ENCODE measurements at places on chromosomes 2 and 18.

- DNase-seq, result no peak
Measured at GRCh38 chr18:68499141-68499540, 215.8 kb downstream of the TMX3 start.

GRCh38 chr2:196268025-196268424 lies 96.6 kb upstream of the STK17B start:
- no peak for DNase-seq

DNA sequence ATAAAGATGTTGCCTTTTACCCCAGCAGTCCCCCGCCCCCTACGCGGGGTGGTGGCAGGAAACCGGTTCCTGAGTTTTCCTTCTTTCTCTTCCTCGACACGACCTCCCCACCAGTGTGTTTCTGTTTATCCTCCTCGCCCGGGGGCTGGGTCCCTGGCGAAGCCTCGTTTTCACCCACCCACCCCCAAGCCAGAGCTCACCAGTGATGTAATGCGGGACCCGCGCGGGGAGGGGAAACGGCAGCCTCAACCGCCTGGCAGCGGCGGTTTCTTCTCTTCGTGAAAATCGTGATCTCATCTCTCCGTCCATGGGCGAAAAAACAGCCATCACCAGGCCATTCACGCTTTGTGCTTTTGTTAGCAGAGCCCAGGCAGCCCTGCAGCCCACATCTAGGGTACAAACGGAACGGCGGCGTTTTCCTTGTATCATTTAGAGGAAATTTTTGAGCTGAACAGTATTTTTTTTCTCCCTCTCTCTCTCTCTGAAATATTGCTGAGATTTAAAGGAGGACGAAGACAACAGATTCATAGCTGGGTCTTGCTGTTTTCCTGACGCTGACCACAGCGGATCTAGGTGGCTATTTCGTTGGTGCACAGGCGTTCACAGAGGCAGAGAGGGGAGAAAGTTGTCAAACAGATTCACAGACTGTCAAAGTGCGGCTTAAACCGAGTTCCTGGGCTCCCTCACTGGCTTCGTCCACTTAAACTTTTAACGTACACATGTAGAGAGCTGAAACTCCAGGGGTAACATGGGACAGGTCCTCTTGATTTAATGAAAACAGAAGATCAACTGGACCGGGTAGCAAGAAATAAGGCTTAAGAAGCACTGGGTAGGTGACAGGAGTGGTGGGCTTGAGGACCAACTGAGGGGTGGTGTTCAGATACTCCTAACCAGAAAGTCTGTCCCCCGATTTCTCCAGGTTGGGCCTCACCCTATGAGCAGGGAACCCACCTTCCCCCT lies 21.9 kb upstream of the PAX3 start:
- no peak for DNase-seq

DNA sequence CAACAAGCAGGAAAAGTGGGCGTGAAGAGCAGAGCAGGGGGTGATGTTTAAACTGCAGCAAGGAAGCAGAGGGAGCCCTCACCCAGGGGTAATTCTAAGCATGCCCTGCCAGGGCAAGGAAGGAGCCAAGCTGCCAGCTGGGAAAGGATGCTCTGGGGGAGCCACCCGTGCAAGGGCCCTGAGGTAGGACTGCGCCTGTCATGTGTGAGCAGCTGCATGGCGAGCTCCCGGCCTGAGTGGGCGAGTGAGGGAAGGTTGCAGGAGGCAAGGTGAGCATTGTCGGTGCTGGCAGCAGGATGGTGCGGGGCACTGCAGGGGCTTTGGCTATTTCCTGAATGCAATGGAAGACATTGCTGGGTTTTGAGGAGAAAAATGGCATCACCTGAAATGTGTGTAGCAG lies 107.2 kb downstream of the COPS8 start:
- no peak for DNase-seq

GRCh38 chr2:25304321-25304720 lies 37.4 kb downstream of the DNMT3A start:
- no peak for DNase-seq

GRCh38 chr2:122378521-122378920 lies 623.1 kb downstream of the TSN start:
- no peak for DNase-seq

GRCh38 chr18:3115447-3116030 lies 102.6 kb upstream of the LPIN2 start:
- no peak for DNase-seq

- DNase-seq, result no peak
Measured at GRCh38 chr2:109423556-109424359, 190.0 kb downstream of the SEPTIN10 start.

DNA sequence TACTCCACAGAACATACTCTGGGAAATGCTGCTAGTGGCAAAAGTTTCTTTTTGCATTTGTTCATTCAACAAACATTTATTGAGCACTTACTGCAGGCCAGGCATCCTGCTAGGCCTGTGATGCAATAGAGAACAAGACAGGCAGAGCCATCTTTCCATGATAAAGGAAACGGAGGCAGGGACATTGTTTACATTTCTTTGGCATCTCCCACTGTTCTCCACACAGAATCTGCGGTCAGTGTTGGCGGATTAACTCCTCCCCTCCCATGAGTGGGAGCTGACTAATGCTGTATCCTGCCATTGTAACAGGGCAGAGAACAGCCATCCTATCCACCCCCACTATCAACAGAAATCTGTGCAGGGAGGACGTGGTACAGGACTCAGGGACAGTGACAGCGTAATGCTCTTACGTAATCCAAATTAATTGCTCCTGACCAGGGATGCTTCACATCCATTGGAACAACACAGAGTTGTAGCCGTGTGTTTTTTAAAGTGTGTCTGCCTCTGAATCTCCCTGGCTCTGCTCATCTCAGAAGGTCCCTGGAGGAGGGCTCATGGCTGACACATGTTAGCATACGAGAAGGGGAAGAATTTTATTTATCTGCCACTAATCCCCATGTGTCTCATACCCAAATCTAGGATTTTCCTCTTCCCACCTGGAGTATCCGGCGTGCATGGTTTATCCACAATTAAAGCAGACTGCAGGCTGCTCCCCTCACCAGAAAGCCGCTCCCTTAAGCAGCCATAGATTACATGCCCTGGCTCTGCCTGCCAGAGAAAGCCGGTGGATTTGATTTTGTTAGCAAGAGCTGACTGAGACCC lies 32.3 kb downstream of the STEAP3 start:
- no peak for DNase-seq

GRCh38 chr2:108619925-108620620 lies 85.8 kb downstream of the LIMS1 start:
- no peak for DNase-seq

GRCh38 chr2:206718296-206718695 lies at the start of gene DYTN:
TSS of gene DYTN (minus strand) at chr2:206718396. CDS start at chr2:206718279, 117 bp downstream.
- no peak for DNase-seq

GRCh38 chr2:217316743-217317142 lies 456.9 kb upstream of the TNP1 start:
- DNase-seq, result no peak

- no peak for DNase-seq
Measured at GRCh38 chr2:224716201-224716600, at the start of gene CCDC195. TSS of gene CCDC195 (minus strand) at chr2:224716365. CDS start at chr2:224716365, 0 bp downstream.

DNA sequence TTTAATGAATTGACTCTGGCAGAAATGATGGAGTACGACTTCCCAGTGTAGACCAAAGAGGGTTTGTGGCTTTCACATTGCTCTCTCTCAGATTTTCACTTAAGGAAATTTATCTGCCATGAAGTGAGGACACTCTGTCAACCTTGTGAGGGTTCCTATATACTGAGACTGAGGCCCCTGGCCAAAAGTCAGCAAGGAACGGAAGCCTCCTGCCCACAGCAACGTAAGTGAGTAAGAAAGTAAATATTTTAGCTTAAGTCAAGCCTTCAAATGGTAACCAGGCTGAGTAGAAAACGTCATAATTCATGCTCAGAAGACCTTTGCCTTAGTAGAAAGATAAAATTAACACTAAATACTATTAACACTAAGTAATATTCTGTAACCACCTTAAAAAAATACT lies 1080.5 kb upstream of the ACVR2A start:
- DNase-seq, result no peak

DNA sequence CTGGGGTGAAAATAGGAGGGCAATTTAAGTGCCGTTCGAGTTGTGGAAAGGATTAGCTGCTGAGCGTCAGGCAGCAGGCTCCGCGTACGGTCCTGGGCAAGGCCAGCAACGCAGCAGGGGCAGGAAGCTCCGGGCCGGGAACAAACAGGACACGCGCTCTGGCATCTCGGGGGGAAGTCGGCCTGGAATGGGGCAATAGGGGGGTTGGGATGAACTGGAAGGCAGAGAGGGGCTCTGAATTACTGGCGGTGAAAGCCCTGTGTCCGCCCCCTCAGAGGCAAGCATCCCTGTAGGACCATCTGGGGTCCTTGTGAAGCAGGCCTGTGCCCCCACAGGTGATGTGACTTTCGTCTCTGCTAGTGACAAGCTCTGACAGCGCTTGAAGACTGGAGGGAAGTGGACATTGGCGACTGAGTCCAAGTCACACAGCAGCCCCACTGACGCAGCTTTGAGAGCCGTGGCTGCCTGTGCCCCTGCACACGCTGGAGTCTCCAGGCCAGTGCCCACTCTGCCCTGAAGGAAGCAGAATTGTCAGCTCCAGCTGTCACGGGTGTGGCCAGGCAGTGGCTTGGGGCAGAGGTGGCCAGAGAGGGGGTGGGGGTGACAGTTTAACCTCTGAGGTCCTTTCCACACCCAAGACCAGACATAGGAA lies 22.3 kb downstream of the GPR35 start:
- DNase-seq, result no peak

- DNase-seq, result no peak
Measured at GRCh38 chr2:191892391-191892790, 45.5 kb upstream of the CAVIN2 start.

- DNase-seq, result no peak
Measured at GRCh38 chr2:144084114-144084661, 435.7 kb downstream of the ZEB2 start.

DNA sequence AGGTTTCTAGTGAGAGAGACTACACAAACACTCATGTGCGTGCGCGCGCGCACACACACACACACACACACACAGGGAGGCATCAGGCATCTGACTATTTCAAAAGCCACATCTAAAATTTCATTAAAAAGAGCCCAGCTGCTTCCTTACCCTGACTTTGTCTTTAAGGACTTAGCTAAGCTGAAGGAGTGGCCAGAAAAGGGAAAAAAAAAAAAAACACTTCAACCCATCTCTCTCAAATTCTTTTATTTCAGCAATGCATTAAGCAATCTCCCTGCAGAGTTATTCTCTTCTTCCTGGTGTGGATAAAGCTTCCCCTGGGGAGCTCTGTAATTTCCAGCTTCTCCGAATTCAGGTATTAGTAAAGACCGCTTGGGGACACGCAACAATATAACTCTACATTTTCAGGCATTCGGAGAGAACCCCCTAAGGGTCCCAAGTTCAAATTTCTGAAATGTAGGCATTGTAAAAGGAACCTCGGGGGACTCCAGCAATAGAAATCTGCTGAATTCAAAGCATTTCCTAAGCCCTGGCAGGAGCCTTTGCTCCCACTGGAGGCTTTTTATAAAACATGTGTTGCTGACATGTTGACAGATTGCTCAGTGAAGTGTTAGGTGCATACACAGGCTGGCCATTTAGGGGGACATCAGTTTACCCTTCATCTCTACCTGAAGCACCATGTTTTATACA lies 67.0 kb downstream of the ZNF521 start:
- no peak for DNase-seq

Measured in activated CD8-positive, alpha-beta memory T cell treated with anti-CD3 and anti-CD28 coated beads for 1 hour (primary cell).